ENCODE measurements at places on chromosomes 3 and 15.
A peak's percentile ranks its signal among the peaks of the same experiment; 100 is the strongest.

DNA sequence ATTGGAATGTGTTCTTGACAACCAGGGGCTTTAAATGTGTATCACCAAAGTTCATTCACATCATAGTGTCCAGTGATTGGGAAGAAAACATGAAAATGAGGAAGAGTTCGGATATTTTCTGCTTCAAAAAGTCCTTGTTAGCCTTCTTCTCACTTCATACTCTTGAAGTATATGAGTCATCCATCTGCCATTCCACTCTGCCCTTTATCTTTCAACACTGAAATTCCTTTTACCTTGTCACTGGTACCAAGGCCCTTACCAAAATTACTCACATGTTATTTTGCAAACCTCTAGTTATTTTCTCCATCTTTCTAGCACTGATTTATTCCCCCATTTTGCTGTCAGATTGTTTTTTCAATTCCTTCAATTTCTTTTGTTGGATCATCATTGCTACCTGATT lies 32.5 kb downstream of the OR5H15 start:
- no peak for DNase-seq

DNA sequence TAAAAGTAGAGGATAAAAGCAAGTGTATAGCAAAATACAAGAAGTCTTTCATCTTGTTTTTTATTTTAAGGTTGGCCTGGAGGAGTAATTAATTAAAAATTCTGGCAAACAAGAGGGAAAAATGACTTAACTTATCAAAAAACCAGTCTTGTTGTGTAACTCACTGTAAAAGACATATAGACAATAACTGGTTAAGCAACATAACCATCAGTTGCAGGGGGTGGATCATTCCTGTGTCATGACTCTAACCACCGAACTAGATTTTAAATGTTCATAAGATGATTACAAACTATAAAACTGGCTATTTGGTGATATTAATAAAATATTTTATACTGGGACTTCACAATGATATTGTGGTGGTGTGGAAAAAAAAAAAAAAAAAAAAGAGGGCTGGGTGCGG lies 130.6 kb downstream of the STAG1 start:
- DNase-seq: no peak

GRCh38 chr15:91271565-91272153 lies 171.6 kb downstream of the SV2B start:
- peak; percentile 61 for DNase-seq

- DNase-seq: no peak
Observed at GRCh38 chr3:184042617-184043016, 10.2 kb upstream of the HTR3C start.

DNA sequence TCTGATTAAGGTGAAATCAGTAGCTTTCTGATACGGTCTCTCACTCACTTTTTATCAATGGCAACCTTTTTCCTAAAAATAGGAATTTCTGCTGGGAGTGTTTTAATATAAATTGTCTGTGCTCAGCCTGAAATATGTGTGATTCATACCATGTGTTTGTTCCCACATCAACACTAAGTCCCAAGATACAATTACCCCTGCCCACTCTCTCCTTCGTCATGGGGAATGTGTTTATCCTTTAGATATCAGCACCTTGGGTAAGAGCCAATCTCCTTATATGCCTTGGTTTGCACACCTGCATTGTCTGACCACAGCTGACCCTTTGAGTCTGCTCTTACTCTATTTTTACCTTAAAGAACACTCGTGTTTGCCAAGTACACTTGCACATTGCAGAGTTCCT lies 356.4 kb downstream of the LPP start:
- DNase-seq: no peak

DNA sequence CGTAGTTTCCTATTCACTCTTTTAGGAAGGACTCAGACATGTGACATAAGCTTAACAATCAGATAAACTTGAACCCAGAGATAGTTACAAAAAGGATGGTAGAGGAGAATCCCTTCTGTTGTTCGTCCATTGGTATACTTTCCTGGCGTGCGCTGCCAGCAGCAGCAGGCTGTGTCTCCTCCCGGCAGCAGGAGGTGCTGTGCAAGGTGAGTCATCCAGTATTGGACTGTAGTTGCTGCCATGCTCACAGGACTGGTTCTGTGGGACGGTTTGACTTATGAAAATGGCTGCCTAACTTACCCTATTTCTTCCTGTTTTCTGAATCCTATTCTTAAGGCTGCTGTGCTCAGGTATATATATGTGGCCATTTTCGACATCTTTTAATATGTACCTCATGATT lies 253.4 kb upstream of the LRRC3B start:
- DNase-seq: peak; percentile 15

DNA sequence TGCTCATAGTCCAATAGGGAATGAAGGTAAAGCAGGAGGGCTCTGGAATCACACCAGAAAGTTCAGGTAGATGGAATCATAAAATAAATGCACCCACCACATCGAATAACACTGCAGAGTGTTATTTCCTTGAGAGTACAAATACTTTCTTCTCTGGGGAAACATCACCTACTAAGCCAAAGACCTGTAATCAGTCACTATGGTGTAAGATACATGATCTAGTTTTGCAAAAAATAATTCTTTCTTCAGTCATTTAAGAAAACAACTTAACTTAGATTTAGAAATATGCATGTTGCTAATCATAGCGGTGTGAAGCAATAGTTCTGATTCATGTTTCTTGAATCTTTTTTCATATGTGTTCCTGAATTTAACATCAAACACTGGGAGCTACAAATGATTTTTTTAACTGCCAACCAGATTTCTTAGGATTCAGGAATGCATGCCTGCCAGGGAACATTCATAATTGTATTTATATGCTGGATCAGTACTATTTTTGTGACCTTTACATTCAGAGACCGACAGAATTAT lies 40.2 kb upstream of the MEIS2 start:
- DNase-seq: no peak

DNA sequence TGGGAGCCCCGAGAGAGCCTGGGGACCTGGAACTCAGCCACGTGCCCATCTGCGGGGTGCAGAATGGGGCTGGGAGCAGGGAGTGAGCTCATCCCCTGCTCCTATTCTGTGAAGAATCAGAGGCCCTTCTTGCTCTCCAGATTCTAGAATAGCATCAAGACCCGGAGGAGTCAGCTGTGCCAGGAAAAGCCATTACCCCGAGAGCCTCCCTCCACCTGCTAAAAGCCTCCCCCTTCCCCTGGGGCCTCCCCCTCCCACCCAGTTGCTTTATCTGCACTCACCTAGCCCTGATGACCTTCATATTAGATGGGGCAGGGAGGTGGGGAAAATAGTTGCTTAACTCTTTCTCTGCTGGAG lies 23.1 kb downstream of the CCDC33 start:
- DNase-seq: peak; percentile 57

DNA sequence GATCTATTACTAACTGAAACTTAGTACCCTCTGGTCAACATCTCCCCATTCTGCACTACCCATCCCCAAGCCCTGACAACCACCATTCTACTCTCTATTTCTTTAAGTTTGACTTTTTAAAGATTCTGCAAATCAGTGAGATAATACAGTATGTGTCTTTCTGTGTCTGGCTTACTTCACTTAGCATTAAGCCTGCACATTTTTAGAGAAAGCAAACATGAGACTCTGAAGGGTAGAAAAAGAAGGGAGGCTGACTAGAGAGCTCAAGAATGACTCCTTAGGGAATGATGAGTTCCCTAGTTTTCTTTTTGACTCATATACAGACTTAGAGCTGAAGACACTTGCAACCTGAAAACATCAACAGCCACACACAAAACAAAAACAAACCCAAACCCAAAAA lies 311.3 kb downstream of the SQOR start:
- DNase-seq: no peak
